Activated naive CD8-positive, alpha-beta T cell treated with anti-CD3 and anti-CD28 coated beads, Interleukin-2, amount 10 ng/mL, durations not matched to agents 7 days and 5 days (primary cell): ENCODE measurements at places on chromosomes 5 and 9. TPM values are rescaled to one million over a fixed set of nuclear protein-coding genes. Genes with fewer than 3 reads are reported as not detected.

GRCh38 chr5:2866662-2867372, 115.3 kb upstream of the IRX2 start:
- no peak overlapping the region for H3K27ac ChIP-seq
- no peak overlapping the region for H3K4me3 ChIP-seq
- H3K27me3 ChIP-seq, result no peaks in the 10 kb centered on the region
- no peaks in the 10 kb centered on the region for H3K36me3 ChIP-seq
- H3K4me1 ChIP-seq, result no peaks in the 10 kb centered on the region

PCDHB16 gene
- not detected for total RNA-seq

DNA sequence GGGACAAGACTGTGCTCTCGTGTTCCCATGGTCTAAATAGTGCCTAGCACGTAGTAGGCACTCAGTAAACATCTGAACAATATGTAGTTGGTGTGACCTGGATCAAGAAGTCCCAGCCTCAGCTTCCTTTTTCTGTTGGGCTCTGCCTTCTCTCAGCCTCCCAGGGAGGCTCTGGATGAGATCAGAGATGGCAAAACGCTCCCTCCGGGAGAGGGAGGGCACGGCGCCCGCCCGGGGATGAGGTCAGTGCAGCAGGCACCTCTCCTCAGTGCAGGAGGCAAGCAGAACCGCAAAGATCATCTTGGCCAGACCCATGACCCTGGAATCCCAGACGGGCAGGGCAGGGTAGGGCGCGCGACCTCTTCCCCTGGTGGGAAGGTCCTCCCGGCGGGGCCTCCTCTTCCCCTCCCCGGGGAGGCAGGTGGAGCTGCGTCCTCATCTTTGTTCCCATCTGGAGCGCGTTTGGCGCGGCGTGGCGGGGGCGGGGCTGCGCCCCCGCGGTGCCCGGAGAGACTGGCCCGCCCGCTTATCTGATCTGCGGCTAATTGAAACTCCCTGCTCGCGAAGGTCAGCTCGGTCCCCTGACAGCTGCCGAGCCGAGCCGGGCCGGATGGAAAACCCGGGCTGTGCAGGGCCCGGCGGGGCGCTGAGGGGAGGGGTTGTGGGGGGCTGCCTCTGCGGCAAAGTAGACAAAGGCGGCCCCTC, 60.9 kb downstream of the CXXC5 start:
- peaks cover 11% of the 10 kb centered on the region for H3K4me1 ChIP-seq
- no peaks in the 10 kb centered on the region for H3K36me3 ChIP-seq
- no peak overlapping the region for H3K4me3 ChIP-seq
- peaks cover 14% of the 10 kb centered on the region for H3K27me3 ChIP-seq
- H3K27ac ChIP-seq, result no peak overlapping the region
- no peak for DNase-seq

SLC45A2 gene
- total RNA-seq, result not detected
